ENCODE measurements at places on chromosomes 2 and 18.
A peak's percentile ranks its signal among the peaks of the same experiment; 100 is the strongest.

DNA sequence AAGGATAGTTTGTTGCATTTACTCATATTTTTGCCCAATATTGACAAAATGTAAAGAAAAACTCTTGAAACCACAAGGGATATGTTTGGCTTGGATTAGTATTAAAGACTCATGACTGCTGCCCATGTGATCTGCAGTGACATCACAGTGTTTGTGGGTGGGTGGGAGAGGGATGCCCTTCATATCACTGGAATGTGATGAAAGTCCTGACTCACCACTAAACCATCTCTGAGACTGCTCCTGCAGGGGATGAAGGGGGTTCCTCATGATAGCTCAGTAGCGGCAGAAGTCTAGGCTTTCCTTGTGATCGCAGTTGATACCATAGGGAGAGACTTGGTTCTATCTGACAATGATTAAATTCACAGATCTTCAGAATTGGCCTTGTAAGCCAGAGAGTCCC, 451.2 kb downstream of the CNTNAP5 start:
- no peak for DNase-seq
- H3K27ac ChIP-seq, result no peak overlapping the region
- no peaks in the 10 kb centered on the region for H3K4me1 ChIP-seq

DNA sequence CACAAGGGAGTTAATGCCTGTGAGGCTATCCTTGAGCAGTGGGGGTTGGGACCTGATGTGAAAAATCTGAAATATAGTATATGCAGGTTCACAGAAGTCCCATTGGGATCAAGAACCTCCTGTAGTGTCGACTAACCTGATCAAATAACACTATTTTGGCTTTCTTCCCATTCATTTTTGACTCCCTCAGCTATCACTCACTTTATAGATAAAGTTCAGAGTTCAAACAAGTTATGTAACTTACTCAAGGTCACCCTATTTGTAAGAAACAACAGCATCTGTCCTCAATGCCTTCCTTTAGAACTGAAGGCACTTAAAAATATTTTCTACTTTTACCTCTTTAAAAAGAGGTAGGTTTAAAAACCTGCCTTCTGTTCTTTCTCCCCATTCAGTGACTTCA, 341.6 kb downstream of the DPP10 start:
- no peak overlapping the region for H3K27ac ChIP-seq
- no peaks in the 10 kb centered on the region for H3K36me3 ChIP-seq
- no peaks in the 10 kb centered on the region for H3K4me1 ChIP-seq
- no peak overlapping the region for H3K4me3 ChIP-seq
- no peaks in the 10 kb centered on the region for H3K27me3 ChIP-seq
- no peak for DNase-seq

GRCh38 chr2:46878886-46879285, 36.7 kb downstream of the MCFD2 start:
- no peaks in the 10 kb centered on the region for H3K36me3 ChIP-seq
- H3K27ac ChIP-seq, result no peak overlapping the region
- DNase-seq, result no peak
- no peak overlapping the region for H3K4me3 ChIP-seq
- H3K27me3 ChIP-seq, result no peaks in the 10 kb centered on the region
- no peaks in the 10 kb centered on the region for H3K4me1 ChIP-seq

DNA sequence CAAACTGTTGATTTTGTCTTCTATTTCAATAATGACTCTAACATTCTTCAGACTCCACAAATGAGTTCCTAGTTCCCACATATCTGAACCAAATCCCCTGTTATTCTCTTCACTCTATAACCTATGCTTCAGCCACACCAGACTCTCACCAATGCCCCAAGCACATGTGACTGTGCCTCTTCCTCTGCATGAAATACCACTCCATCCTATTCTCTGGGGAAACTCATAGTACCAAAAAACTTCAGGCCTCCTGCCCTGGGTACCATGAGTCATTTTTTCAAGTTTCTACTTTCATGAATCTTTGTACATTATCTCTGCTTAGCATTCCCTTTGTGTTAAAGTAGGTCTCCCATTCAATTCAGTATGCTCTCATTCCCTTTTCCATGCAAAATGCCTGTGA, 353.2 kb downstream of the ZEB2 start:
- no peaks in the 10 kb centered on the region for H3K27me3 ChIP-seq
- no peak overlapping the region for H3K4me3 ChIP-seq
- no peak for DNase-seq
- H3K27ac ChIP-seq, result no peak overlapping the region
- no peaks in the 10 kb centered on the region for H3K36me3 ChIP-seq

GRCh38 chr2:216743781-216744180, 48.4 kb upstream of the IGFBP5 start:
- H3K36me3 ChIP-seq, result no peaks in the 10 kb centered on the region
- peaks cover 21% of the 10 kb centered on the region for H3K27me3 ChIP-seq
- H3K27ac ChIP-seq, result no peak overlapping the region

DNA sequence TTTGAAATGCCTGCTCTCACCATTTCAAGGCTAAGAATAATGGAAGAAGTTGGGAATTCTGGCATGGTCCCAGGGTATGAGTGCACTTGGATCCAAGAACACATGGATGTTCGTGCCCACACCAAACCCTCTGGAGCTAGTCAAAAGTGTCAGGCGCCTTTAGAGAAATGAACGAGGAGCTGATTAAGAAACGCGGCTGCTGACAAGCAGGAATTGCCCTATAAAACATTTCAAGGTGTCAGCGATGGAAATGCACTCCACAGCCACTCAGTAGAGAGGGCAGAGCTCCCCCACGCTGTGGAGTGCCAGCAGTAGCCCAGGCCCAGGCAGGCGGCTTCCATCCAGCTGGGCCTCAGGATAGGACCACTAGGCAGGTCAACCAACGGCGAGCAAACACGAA, 213.7 kb downstream of the TTC32 start:
- peaks cover 2% of the 10 kb centered on the region for H3K27me3 ChIP-seq
- H3K4me1 ChIP-seq, result no peaks in the 10 kb centered on the region
- H3K36me3 ChIP-seq, result no peaks in the 10 kb centered on the region
- H3K27ac ChIP-seq, result no peak overlapping the region

DNA sequence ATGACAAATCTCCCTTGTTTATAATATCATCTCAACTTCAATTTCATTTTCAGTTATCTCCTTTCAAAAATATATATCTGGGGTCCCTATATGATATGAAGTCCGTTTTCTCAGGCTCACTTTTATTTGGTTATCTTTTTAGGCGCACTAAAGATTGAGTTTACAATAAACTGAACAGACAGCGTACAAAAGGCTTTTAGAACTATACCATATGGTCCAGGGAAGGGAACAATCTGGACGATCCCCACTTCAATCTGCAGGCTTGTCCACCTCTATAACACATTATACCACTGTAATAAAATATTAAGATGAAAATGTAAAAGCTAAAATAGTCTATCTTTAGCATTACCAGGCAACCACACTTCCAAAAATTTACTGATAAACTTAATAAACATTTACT, 289.9 kb downstream of the ZEB2 start:
- no peak for DNase-seq
- no peaks in the 10 kb centered on the region for H3K27me3 ChIP-seq
- H3K4me1 ChIP-seq, result peaks cover 39% of the 10 kb centered on the region
- H3K4me3 ChIP-seq, result no peak overlapping the region
- no peak overlapping the region for H3K27ac ChIP-seq
- no peaks in the 10 kb centered on the region for H3K36me3 ChIP-seq

- peaks cover 6% of the 10 kb centered on the region for H3K36me3 ChIP-seq
- H3K4me3 ChIP-seq, result no peak overlapping the region
- DNase-seq, result no peak
- no peak overlapping the region for H3K27ac ChIP-seq
- no peaks in the 10 kb centered on the region for H3K4me1 ChIP-seq
- no peaks in the 10 kb centered on the region for H3K27me3 ChIP-seq
Measured at GRCh38 chr2:119981896-119982295, 31.0 kb upstream of the EPB41L5 start.

- H3K4me3 ChIP-seq, result peak overlapping the region; percentile 1
- no peak for DNase-seq
- H3K36me3 ChIP-seq, result no peaks in the 10 kb centered on the region
- no peaks in the 10 kb centered on the region for H3K27me3 ChIP-seq
- peak overlapping the region; percentile 54 for H3K27ac ChIP-seq
Measured at GRCh38 chr18:59835605-59836379, 64.0 kb upstream of the PMAIP1 start.

- H3K27me3 ChIP-seq, result no peaks in the 10 kb centered on the region
- H3K36me3 ChIP-seq, result no peaks in the 10 kb centered on the region
- H3K27ac ChIP-seq, result no peak overlapping the region
- H3K4me1 ChIP-seq, result no peaks in the 10 kb centered on the region
- no peak for DNase-seq
- H3K4me3 ChIP-seq, result no peak overlapping the region
Measured at GRCh38 chr2:40315683-40316082, 136.2 kb downstream of the SLC8A1 start.

- no peak for DNase-seq
- H3K4me1 ChIP-seq, result no peaks in the 10 kb centered on the region
- no peaks in the 10 kb centered on the region for H3K36me3 ChIP-seq
Measured at GRCh38 chr2:168326572-168326971, 79.2 kb upstream of the STK39 start.
